Activated B cell treated with CpG ODN at 0.5 μM for 24 hours (primary cell): ENCODE measurements at places on chromosomes 7 and 10. TPM values are rescaled to one million over a fixed set of nuclear protein-coding genes. Genes with fewer than 3 reads are reported as not detected.

- no peak for DNase-seq
These were observed 26.1 kb upstream of the CCNJ start for GRCh38 chr10:96017191-96017687.

The CPSF4 gene
- total RNA-seq = 46.2 and 60.9 TPM in 2 replicates

GRCh38 chr10:129887986-129888783 lies 75.9 kb downstream of the EBF3 start:
- DNase-seq = no peak

The GRM3 gene
- total RNA-seq = not detected in 2 replicates

DNA sequence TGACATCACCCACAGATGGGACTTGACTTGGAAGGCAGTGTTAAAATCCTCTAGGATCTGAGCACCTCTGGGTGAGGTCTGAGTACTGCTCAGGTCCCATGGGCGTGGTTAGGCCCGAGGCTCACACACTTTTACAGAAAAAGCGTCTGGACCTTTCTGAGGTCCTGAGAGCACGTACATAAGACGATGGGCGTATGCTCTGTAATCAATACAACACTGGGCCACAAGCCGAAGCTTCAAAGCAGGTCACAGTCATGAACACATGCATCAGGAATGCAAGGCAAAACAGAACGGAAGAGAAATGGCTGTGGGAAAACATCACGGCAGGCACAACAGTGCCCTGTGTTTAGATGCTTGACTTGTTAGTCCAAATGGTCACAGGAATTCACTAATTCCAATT lies 112.2 kb downstream of the LARP4B start:
- DNase-seq = no peak

The SFRP4 gene
- not detected in 2 replicates for total RNA-seq

GRCh38 chr7:78134774-78135173 lies 336.2 kb downstream of the PHTF2 start:
- DNase-seq = no peak

GRCh38 chr7:143355450-143356385 lies 6.8 kb downstream of the FAM131B start:
- no peak for DNase-seq

DNA sequence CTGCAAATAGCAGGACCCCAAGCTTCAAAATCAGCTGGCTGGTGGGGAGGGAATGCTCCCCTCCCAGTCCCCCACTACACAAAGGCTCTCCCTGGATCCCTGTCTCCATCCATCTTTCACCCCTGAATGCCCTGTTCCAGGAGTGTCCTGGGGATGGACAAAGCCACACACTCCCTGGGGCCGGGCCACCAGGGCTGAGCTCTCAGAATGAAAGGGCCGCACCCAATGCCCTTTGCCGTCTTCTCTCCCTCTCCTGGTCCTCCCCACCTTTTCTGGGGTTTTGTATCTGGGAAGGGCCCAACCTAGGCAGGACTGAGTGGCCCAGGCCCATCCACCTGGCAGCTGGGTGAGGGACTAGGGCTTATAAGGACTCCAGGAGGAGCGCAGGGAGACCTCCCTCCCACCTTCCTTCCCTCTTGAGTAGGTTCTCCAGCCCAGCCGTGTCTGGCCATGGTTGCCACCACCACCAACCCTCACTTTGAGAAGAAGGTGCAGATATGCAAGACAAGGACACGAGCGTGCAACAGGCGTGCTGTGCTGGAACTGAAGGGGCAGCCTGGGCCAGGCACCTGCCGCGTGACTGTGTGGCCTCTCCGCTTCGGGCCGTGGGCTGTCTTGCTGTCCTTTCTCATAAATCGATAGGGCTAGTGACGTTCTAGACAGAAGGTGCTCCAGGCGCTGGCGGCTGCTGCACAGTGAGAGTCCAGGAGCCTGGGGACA lies 157.1 kb downstream of the TCERG1L start:
- DNase-seq = no peak

GRCh38 chr10:25547382-25547781 lies 372.6 kb downstream of the GPR158 start:
- no peak for DNase-seq

DNA sequence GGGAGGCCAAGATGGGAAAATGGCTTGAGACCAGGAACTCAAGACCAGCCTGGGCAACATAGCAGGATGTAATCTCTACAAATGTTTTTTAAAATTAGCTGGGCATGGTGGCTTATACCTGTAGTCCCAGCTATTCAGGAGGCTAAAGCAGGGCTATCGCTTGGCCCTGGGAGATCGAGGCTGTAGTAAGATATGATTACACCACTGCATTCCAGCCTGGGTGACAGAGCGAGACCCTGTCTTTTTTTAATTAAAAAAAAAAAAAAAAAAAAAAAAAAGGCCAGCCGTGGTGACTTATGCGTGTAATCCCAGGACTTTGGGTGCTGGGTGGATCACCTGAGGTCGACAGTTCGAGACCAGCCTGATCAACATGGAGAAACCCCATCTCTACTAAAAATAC lies 27.4 kb downstream of the MYOF start:
- DNase-seq = no peak

The MTERF1 gene
- 26.2 and 30.3 TPM in 2 replicates for total RNA-seq

- DNase-seq = no peak
These were observed 521.6 kb upstream of the SORCS1 start for GRCh38 chr10:107686095-107686494.

The ZFYVE27 gene
- total RNA-seq = 45.3 and 65.7 TPM in 2 replicates

DNA sequence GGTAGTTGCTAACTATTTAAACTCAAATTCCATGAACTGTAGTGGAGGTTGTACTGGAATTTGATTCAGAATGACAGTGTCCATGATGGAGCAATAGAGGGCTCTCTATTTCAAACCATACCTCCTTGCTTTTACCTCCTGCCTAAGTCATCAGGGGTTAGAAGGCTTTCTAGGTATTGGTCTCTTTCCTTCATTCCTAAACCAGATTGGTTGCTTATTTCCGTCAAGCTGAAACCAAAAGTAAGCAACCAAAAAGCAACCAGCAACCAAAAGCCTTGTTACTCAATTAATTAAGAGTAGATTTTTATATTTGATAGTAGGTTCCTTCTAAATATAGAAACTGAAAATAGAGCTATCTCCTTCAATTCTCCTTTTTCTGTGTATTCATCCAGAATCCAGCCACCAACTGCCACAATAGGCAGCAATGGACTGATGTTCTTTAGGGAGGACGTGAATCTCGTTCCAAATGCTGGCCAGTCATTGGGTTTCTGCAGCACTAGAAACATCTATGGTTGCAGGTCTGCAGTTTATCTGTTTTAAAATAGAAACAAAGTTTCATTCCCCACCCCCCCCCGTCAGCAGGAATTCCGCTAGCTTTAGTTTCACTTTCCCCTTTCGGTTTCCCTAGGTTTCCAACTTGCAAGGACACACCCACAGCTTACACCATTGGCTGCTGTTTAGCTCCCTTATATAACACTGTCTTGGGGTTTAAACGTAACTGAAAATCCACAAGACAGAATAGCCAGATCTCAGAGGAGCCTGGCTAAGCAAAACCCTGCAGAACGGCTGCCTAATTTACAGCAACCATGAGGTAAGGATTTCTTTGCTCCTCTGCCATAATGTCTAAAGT lies at the start of gene IFIT1:
Gene IFIT1 (plus strand): TSS at position 717 of the 850 bp plus-strand sequence. CDS start 90 bp downstream, at position 807.
- DNase-seq = no peak

DNA sequence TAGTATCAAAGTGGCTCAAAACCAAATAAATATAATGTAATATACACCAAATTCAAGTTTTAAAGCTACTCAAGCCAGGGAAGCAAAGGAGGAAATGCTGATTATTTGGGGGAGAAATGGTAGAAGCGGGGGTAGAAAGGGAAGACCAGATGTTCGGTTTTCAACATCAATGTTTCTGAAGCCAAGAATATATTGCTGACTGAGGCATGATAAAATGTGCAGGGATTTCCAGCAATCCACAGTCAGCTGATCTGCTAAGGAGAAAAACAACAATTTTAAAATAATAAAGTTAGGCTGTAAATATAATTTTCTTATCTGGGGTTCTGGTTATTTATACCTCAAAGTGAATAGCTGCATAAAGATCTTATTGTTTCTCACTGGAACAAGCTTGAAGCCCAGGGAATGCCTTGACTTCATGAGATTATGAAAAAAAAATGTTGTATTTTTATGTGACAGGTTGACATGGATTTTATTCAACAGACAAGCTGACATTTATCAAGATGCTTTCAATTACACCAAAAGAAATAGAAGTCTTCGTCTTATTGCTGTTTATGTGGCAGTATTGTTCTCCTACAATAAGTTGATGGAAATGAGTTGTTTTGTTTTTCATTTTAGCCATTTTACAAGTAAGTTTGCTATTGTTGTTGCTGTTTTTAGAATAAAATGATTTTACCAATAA lies 28.6 kb upstream of the BMPER start:
- DNase-seq = no peak

The MPLKIP gene
- 29.9 and 35.1 TPM in 2 replicates for total RNA-seq

- DNase-seq = no peak
These were observed 593.6 kb downstream of the GRM8 start for GRCh38 chr7:126659124-126659523.

The LIPK gene
- not detected in 2 replicates for total RNA-seq

- DNase-seq = no peak
These were observed 534 bp downstream of the UBE3C start for GRCh38 chr7:157139111-157139809.

GRCh38 chr7:2224934-2225333 lies 7.8 kb downstream of the MAD1L1 start:
- no peak for DNase-seq

The LHFPL3 gene
- not detected in 2 replicates for total RNA-seq

The HNRNPF gene
- total RNA-seq = 253 and 255 TPM in 2 replicates

GRCh38 chr10:97119058-97119745 lies 66.6 kb downstream of the SLIT1 start:
- no peak for DNase-seq

DNA sequence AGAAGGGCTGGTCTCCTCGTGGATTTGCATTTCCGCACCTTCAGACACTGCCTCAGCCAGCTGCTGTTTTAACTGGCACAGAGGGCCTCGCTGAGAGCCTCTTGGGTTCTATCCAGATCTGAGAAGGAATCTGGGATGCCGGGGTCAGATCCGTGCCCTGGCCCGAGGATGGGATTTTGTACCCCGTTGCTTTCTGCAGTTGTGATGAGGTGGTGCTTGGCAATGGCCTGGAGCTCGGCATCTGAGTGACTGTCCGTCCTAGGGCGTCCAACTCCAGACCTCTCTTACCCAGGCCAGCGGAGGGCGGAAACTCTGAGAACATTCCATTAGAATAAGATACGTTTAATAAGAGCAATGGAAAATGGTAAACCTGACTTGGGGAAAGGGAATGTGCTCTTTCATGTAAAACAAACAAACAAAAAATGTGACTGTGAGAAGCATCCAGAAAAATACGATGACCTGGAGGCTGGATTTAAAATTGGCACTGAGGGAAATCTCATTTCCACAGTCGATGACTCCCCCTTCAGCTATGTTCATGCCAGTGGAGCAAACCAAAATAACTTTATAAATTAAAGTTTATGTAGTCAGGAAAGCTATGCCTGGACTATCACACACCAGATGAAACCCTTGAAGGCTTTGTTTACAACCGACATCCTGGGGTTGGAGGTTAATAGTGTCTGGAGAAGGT lies 39.6 kb downstream of the GRK5 start:
- no peak for DNase-seq

DNA sequence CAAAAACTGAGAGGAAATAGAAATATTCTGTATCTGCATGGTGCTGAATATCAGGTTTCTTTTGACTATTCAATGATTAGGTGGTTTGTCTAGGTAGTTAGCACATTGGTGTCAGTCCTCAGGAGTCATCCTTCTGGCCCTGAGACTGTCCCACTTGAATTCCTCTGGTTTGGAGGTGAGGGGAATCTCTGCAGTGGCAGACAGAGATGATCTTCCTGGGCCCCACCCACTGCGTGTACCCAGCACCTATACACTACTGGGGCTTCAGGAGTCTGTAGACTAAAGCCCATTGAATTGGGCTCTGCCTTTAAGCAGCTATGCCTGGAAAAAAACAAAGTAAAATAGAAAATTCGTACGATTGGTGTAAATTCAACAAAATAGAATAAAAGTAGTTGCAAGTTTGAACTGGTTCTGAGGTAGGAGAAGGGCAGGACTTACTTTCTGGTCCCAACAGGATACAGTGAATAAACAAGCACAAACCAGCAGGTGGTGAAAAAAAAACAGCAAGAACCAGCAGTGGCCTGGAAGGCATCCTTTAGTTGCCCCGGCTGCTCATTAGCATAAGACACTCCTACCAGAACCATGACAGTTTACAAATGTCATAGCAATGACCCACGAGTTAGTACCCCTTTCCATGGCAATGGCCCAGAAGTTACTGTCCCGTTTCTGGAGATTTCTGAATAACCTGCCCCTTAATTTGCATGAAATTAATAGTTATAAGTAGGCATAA lies 1.7 kb downstream of the LIPM start:
- no peak for DNase-seq

The HTR5A gene
- total RNA-seq = not detected in 2 replicates
